CD14-positive monocyte (primary cell): ENCODE measurements at places on chromosomes 6 and 20. TPM values are rescaled to one million over a fixed set of nuclear protein-coding genes. Genes with fewer than 3 reads are reported as not detected.

SLC17A4 gene
- polyA plus RNA-seq, result not detected

RBBP8NL gene
- not detected for polyA plus RNA-seq

SRMS gene
- not detected for polyA plus RNA-seq

HRH3 gene
- polyA plus RNA-seq, result not detected

DNA sequence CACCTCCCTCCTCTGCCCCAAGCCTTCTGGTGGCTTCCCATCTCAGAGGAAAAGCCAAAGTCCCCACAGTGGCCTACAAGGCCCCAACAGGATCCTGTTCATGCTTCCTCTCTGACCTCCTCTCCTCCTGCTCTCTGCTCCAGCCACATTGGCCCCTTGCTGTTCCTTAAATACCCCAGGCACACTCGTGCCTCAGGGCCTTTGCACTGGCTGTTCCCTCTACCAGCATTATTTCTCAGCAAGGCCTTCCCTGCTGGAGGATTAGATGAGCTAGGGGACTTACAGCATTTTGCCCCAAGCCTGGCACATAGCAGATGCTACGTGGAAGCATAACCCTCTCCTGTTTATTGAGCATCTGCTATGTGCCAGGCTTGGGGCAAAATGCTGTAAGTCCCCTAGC lies 7.8 kb downstream of the CCN5 start:
- no peak for DNase-seq

GRCh38 chr6:137900815-137901214 lies 33.8 kb downstream of the TNFAIP3 start:
- DNase-seq, result no peak

DNA sequence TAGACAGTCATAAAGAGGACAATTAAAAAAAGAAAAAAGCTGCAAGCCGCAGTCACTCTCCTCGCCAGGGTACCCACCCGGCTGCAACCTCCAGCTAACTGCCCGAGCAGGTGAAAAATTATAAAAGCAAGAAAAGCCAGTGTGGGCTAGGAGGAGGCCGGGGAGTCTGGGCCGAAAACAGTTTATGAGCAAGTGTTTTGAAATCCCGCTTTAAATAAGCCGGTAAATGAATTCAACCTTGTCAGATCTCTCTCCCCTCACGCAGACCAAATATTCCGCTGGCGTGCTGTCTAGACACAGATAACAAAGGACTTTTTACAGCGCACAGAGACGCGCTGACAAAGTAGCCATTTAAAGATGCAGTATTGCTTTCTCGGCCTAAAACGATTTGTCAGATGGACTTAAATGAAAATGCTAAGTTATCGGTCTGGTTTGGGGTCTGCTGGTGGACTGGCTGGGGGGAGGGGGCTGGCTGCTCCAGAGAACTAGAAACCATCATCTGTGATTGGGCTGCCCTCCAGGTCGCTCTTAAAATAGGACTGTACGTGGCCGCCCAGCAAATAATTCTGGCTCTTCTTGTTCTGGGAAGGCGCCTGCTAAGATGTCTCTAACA lies 24.6 kb downstream of the PMEPA1 start:
- DNase-seq, result no peak

DNA sequence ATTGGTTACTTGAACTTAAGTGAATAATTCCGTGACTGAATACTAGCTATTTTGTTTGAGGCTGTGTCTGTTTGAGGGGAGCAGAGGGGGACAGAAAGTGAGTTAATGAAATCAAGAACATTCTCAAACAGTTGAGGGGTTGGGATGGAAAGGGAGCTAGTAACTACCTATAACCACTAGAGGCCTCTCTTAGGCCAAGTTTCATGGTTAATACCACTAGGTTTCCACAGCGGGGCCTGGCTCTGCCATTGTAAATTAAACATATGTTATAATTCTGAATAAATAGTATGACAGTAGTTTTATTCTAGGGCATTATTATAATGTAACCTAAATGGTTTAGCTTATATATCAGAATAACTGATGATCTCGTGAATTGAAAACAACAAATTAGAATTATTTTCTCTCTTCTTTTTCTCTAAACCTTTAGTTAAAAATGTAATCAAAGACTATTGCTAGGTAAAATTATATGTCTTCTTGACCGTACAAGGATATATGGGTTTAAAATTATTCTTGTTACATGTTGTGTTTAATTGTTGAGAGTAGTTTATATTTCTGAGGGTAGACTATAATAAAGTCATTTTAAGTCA lies 108.1 kb downstream of the BCKDHB start:
- no peak for DNase-seq

GRCh38 chr20:42475773-42476172 lies 713.9 kb downstream of the PTPRT start:
- DNase-seq, result no peak

- DNase-seq, result peak; percentile 95
These were observed 94.2 kb downstream of the RREB1 start for GRCh38 chr6:7201732-7202541.

- no peak for DNase-seq
These were observed 56.0 kb downstream of the RAMACL start for GRCh38 chr6:166530211-166531095.

- no peak for DNase-seq
These were observed 19.5 kb downstream of the KIF13A start for GRCh38 chr6:17967668-17968518.

DNA sequence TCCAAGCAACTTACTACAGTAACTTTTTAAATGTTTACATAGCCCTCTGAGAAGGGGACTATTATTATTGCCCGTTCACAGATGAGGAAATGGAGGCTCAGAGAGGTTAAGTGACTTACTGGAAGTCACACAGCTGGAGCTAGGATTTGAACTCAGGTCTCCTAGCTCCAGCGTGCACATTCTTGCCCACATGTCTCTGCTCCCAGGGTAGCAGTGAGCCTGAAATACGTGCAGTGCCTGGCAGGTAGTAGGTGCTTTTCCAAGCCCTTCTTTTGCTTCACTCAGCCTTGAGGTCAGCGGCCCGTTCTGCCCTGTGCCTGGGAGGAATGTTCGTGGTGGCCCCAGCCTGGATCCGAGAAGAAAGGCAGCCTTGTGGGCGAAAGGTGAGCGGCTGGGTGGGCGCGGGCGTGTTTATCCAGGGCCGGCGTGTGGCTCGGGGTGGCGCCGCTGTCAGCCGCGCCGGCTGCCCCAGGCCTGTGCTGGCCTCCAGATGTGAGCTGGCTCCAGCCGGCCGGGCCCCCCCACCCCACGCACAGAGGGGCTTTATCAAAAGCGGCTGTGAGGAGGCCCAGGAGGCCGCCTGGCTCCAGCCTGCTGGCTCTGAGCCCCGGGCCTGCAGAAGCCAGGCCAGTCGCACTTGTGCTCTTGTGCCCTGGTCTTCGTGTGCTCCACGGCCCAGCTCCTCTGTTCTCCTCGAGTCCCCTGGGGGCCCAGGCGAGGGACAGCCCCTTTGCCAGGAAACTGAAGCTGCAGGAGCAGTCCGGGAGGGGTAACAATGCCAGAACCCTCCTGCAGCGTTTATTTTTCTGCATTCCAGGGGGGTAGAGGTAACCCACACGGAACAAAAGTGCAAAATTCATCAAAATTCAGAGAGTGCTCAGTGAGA lies 58.1 kb downstream of the UBE2V1 start:
- DNase-seq, result no peak
